LHCN-M2 (cell line): ENCODE measurements at places on chromosomes 1 and 21. TPM values are rescaled to one million over a fixed set of nuclear protein-coding genes. Genes with fewer than 3 reads are reported as not detected.

AMY1A gene
- total RNA-seq: not detected in 2 replicates

TTC24 gene
- total RNA-seq: not detected in 2 replicates

RXRG gene
- not detected in 2 replicates for total RNA-seq

LENEP gene
- total RNA-seq: not detected in 2 replicates

CYP4Z1 gene
- total RNA-seq: not detected in 2 replicates

SLC25A24 gene
- 71.5 and 76.9 TPM in 2 replicates for total RNA-seq

CFHR2 gene
- not detected in 2 replicates for total RNA-seq

ANKRD35 gene
- total RNA-seq: 1.5 and 2.3 TPM in 2 replicates

CXADR gene
- not detected in 2 replicates for total RNA-seq

IVL gene
- total RNA-seq: not detected in 2 replicates

C8A gene
- total RNA-seq: not detected in 2 replicates
